Inflammatory macrophage treated with lipopolysaccharide for 1 hour (primary cell): ENCODE measurements at places on chromosomes 1 and 21.

DNA sequence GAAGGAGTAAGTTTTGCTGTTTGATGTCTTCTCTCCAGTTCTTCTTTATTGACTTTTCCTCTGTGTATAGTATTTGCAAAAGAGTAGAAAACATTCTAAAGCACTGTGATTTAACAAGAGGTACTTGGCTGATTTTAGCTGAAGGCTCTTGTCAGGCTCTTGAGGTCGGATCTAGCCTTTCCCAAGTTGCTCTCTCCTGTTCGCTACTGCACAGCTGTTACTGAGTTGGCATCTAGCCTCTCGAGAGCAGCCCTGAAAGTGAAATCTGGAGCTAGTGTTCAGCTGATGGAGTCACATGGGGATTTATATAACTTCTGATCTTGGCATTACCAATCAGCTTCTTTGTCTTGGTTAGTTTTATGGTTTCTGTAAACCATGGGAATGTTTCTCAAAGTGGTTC, 193.1 kb downstream of the RYR2 start:
- DNase-seq: no peak

GRCh38 chr1:161209790-161210409, 5.2 kb upstream of the FCER1G start:
- peak; percentile 90 for DNase-seq

- no peak for DNase-seq
Measured at GRCh38 chr1:154972517-154973343, 1.8 kb upstream of the CKS1B start.

- DNase-seq: peak; percentile 59
Measured at GRCh38 chr1:35451125-35451528, 106.1 kb downstream of the KIAA0319L start.

DNA sequence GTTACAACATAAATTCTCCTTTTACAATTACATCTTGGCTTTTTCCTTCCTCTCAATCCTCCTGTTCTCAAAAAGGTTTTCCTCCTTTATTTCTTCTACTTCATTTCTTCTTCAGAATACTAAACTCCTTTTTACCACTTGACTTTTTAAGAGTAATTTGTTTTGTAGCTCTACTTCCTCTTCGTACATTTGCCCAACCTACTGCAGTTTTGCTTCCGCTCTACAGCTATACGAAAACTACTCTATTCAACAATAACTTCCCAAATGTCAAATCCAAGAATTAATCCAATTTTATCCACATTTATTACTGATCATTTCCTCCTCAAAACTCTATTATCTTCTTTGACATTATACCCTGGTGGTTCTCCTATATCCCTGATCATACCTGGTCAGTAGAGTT, 3.4 kb downstream of the GDAP2 start:
- DNase-seq: peak; percentile 36

GRCh38 chr21:29434081-29434480, 135.4 kb downstream of the BACH1 start:
- DNase-seq: no peak

DNA sequence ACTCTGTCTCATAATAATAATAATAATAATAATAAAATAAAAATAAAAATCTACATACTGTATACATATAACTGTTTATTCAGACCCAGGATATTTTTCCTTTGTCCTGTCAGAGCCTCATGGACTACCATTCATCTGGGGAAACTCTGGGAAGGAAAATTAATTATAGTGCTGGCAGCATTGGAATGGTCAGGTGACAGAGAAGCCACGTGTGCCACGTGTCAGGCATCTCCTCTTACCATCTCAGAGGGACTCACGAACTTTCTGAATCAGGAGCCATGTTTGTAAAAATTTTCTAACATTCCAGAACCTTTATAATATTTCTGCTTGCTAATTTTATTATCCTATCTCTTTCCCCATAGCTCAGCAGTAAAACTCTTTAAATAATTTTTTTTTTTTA, 97.8 kb upstream of the HNRNPU start:
- no peak for DNase-seq

DNA sequence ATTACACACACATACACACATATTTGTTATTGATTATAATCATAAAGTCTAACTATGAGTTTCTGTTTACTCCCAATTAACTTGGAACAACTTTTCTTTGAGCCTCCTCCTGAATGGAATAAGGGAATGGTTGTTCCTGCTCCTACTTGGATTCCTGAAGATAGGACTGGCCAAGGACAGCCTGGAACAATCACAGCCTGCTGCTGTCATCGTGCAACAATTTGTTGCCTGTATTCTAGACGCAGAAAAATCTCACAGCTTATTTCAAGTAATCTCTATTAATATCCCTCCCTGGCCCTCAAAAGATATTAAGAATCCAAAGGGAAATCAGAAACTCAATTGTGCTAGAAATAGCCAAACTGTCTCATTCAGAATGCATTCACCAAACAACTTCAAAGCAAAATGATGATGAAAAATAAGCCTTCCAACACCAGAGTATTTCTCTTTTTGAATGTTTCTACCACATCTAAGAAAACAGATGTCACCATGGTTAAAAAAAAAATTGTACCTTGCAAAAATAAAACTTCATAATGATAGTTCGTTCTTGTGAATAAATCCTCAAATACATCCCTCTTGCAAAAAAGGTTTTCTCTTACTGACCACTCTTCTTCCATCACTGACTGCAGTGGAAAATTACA, 30.9 kb downstream of the RCAN1 start:
- DNase-seq: no peak

DNA sequence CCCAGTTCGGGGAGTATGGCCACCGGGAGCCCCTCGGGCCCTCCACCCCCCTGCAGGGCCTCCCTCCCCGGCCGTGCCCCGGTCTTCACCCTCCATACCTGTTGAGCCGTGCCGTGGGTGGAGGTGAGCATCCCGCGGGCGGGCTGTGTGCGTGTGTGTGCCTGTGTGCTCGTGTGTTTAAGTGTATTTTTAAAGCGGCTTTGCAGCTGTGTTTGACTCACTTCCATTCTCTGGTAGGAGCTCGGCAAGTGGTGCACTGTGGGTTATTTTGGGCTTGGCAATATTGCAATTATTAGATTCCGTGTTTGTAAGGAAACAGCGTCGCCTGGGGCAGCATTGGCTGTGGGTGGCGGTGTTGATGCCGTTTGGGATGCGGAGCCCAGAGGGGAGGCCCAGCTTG, 20.3 kb upstream of the PLCH2 start:
- no peak for DNase-seq

- peak; percentile 76 for DNase-seq
Measured at GRCh38 chr1:157170677-157171515, 32.7 kb upstream of the ETV3 start.

DNA sequence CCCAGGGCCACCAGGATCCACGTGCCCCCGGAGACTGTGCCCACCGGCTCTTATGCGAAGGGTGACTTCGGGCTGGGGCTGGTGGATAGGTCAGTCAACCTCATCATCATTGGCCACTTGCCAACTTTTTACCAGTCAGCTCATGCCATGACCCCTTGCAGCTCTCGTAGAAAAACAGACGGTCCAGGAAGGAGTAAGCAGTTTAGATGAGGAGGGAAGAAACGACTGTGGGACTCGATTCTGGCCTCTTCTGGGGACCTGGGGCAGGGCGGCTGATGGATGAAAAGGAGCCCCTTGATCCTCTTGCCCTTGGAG, 41.0 kb downstream of the UBASH3A start:
- no peak for DNase-seq

GRCh38 chr1:200260597-200261335, 149.1 kb downstream of the ZNF281 start:
- DNase-seq: no peak

GRCh38 chr21:17433730-17434129, 79.1 kb upstream of the CXADR start:
- DNase-seq: no peak

GRCh38 chr1:5836776-5837440, 155.3 kb downstream of the NPHP4 start:
- DNase-seq: no peak

DNA sequence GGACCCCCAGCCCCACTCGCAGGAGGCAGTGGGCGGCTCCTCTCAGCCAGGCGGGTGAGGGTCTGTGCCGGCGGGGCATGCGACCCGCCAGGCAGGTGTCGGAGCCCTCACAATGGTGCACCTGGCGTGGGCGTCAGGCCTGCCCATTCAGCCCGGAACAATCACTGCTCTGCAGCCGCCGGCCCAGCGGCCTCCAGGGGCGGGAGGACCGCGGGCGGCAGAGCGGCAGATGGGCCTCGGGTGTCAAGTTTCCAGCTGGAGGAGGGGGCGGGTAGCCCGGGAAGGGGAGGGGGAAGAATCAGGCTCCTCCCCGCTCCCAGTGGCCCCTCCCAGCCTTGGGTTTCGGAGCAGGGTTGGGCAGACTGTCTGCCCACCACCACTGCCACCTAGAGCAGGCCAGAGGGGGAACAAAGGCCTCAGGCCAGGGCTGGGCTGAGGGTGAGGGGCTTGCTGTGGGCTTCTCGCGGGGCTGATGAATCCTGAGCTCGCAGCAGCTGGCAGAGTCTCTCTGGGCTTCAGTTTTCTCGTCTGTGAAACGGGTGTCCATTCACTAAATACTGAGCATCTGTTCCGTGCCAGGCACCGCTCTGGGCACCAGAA, 39.5 kb upstream of the CASZ1 start:
- no peak for DNase-seq

- DNase-seq: no peak
Measured at GRCh38 chr1:170340308-170340707, 191.7 kb upstream of the GORAB start.

DNA sequence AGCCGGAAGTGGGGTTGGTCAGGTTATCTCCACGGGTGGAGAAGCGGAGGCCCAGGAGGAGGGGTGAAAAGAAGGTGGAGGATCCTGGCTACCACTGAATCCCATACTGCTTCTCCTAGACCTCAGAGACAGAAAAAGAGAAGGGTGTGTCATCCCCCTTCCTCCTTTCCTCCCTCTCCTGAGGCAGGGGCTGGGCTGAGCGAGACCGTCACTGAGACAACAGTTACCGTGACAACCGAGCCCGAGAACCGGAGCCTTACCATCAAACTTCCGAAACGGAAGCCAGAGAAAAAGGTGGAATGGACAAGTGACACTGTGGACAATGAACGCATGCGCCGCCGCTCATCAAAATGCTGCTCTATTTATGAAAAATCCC, 42.1 kb upstream of the NBPF3 start:
- no peak for DNase-seq

DNA sequence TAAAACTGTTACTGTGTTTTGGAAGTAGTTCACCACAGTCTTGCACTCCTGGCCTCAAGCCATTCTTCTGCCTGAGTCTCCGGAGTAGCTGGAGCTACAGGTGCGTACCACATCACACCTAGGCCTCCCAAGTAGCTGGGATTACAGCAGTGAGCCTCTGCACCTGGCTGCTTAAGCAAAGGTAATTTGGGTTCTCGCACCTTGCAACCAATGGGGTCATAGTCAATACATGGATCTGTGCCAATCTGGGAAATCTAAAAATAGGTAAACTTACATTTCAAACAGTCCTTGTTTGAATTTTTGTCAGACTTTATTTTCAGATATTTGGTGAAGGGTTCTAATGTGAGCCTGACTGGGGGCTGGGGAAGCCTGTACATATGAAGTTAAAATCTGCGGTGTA, 466.5 kb downstream of the PCP4 start:
- DNase-seq: no peak
